ENCODE measurements at places on chromosomes 11 and 22.

DNA sequence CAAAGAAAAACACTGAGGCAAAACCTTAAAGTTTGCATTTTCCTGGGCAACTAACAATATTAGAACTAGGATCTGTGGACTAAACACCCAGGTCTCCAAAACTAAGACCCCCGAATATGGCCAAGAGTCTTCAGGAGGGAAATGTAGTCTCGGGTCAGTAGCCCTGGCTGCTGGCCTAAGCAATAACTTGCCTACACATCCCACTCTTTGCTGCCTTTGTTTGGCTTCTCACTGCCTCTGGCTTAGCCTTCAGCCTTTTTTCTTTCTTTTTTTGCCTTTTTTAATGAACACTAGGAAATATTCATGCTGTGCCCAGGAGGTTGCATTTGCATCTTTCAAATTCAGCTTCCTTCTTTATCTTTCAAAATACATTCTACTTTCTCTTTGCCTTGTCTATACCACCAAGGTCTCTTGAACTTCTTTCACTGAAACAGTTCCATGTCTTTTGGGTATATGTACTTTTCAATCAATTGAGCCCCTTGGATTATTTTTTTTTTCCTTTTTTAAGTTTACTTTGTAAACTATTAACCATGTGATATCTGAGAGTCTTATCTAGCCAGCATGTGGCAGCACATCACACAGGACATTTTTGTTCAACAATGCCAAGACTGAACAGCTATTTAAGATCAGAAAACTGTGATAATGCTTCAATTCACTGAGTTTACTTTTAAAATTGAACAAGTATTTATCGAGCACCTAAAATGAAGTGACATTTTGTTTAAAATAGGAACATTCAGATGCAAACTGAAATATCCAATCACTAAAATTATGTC lies 165.0 kb upstream of the TRPC6 start:
- DNase-seq, result no peak

DNA sequence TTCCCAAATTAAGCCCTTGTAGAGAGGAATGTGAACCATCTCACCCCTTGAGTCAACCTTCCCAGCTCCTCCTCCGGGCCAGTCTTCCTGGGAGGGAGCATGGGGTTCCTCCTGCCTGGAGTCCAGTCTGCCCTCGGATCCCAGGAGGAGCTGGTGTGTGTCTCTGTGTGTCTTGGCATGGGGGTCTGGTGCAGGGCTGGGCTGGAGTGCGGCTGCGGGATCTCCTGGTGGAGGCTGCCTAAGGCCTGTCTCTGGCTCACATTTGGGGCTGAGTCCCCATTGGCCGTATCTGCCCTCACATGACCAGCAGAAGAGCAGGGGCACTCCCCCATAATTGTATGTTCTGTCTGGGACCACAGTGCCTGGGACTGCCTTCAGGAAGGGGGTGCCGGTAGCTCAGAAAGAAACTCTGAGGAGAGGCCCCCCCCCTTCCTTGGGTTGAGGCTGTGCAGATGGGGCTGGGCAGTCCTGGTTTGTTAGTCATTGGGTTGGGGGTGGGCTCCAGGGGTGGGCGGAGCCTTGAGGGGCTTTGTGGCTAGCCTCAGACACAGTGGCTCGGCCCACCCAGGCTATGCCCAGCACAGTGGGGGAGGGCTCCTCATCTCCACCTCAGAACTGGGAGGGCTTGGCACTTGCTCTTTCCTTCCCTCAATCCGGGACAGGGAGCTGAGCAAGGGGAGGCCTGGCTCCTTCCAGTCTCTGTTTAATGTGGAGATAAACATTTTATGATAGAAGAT lies 2.9 kb downstream of the C1QTNF5 start:
- DNase-seq, result no peak

DNA sequence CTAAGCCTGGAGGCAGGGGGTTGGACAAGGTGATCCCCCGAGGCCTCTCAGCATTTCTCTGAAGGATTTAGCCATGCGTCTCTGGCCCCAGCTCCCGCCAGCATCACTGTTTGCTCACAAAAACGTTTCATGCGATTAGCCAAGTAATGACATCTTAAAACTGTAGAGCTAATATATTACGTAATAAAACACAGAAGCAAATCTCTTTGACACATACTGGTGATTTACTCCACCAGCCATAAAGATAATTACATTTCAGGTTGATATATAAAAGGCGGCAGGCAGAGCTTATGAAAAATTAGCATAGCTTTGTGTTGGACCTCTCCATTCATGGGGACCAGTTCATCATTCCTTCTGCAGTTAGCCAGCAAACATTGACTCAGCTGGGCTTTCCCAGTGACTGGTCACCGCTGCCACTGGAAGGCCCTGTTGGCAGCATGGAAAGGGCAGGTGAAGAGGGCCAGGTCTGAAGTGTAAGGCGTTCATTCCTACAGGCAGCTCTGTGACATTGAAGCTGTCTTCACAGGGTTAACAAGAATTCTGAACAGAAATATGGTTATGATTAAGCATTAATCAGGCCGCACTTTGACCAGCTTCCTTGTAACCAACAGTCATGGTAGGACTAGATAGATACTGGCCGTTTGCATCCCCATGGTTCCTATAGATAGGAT lies 150.3 kb downstream of the NECTIN1 start:
- no peak for DNase-seq

- no peak for DNase-seq
These were observed 20.5 kb downstream of the EPS8L2 start for GRCh38 chr11:726278-727220.

Measured in hematopoietic multipotent progenitor cell (in vitro differentiated cells).